ENCODE measurements at places on chromosomes 1 and 21.

DNA sequence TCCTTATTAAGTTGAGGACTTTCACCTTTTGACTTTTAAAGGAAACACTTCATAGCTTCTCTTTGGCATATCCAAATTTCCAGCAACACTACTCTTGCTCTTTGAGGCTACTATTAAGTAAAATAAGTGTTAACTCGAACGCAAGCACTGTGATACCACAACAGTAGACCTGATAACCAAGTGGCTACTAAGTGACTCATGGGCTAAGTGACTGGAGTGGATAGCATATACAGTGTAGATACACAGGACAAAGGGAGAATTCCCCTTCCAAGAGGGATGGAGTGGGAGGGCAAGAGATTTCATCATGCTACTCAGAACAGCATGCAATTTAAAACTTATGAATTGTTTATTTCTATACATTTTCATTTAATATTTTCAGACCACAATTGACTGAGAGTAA is 9.8 kb upstream of the KCNA3 start:
- DNase-seq: no peak

GRCh38 chr21:15329191-15329590 is 264.4 kb upstream of the NRIP1 start:
- DNase-seq: no peak

DNA sequence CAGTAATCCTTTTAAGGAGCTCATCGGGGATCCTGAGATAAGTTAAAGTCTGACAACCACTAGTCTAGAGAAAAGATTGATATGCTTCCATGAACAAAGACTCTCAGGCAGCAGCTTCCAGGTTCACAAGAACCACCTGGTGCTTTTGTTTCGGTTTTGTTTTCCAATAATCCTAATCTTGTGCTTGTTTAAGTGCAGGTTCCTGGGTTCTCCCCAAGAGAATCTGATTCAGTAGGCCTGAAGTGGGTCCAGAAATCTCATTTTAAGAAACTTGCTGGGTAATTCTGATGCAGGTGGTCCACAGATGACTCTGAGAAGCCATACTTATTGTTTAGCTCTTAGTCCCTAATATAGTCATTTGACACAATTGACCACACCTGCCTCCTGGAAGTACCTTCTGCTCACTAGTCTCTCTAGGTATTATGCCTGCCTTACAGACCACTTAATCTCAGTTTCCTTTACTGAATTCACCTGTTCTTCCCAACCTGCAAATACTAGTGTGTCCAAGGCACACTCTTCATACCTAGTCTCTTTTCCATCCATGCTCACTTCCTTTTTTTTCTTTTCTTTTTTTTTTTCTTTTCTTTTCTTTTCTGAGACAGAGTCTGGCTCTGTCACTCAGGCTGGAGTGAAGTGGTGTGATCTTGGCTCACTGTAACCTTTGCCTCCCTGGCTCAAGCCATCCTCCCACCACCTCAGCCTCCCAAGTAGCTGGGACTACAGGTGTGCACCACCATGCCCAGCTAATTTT is 20.5 kb upstream of the FRRS1 start:
- DNase-seq: no peak

GRCh38 chr1:15305468-15305770 is 58.4 kb downstream of the FHAD1 start:
- DNase-seq: no peak

DNA sequence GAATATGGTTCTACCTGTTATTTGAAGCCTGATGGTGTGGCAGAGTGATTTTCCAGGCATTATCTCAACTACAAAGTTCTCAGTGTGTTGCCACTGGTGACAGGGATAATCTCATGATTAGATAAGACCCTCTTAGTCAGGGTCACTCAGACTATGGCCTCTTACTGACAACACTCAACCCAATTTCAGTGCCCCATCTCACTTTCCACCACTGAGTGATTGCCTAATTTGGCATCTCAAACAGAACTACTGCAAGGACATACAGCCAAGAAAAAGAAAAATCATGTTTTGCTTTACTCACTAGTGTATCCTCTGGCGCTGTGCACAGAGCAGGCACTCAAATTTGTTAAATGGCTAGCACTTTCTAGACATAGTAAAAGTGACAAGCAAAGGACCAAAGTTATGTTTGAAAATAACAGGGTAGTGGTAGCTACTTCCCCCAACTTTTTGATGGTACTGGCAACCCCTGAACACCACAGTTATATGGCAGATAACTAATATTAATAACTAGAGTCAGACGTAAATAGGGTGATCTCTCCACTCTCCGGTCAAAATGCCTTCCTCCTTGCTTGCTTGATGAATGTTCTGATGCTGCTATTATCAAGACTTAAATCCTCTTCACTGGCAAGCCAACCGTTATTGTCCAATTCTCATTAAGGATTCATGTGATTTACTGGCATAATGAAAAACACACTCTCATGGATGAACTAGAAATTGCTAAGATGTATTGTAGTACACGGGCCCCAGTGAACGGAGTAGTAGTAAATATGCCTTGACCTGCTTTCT is 37.1 kb upstream of the SLC30A10 start:
- DNase-seq: no peak

GRCh38 chr1:76110666-76111065 is 36.1 kb downstream of the ST6GALNAC3 start:
- no peak for DNase-seq
